ENCODE measurements at places on chromosomes 16 and 17. TPM values are rescaled to one million over a fixed set of nuclear protein-coding genes. Genes with fewer than 3 reads are reported as not detected.

CPPED1 gene
- total RNA-seq: 10.4 TPM

MXRA7 gene
- 230 TPM for total RNA-seq

HID1 gene
- total RNA-seq: 5.7 TPM

ANKRD40CL gene
- not detected for total RNA-seq

HS3ST4 gene
- not detected for total RNA-seq

- DNase-seq: no peak
- H3K4me3 ChIP-seq: no peak overlapping the region
- peaks cover 40% of the 10 kb centered on the region for H3K36me3 ChIP-seq
- H3K27me3 ChIP-seq: no peaks in the 10 kb centered on the region
- peaks cover 12% of the 10 kb centered on the region for H3K4me1 ChIP-seq
- no peak overlapping the region for H3K27ac ChIP-seq
These were observed 11.5 kb downstream of the KLHL36 start for GRCh38 chr16:84659656-84660300.

DNA sequence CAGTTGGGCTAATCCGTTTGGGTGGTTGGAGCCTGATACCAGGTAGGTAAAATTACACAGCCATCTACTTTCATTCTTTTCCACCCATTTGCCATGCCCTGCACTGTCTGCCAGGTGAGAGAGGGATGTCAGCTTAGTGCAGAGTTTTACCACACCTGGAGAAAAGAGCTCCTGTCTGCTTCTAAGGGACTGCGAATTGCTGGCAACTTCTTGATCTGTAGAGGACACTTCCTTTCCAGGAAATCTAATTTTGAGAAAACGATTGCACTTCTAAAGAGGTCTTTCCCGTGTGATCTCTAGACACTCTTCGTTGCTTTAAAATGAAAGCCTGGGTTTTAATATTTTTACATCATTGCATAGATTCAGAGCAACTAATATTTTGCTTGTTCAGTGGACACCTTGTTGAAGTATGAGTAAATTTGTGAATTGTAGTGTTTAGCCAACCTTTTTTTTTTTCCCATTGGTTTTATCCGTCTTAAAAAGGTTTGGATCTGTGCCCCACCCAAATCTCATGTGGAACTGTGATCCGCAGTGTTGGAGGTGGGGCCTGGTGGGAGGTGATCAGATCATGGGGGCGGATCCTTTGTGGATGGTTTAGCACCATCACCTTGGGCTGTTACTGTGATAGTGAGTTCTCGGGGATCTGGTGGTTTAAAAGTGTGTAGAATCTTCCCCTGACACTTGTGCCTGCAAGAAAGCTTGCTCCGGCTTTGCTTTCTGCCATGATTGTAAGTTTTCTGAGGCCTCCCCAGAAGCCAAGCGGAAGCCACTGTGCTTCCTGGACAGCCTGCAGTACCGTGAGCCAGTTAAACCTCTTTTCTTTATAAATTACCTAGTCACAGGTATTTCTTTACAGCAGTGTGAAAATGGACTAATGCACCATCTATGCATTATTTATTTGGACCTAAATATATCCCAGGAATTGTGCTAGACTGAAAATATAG is 104.6 kb downstream of the PRKCA start:
- DNase-seq: no peak
- H3K36me3 ChIP-seq: no peaks in the 10 kb centered on the region
- no peak overlapping the region for H3K4me3 ChIP-seq
- no peaks in the 10 kb centered on the region for H3K27me3 ChIP-seq

GRCh38 chr17:74099442-74100340 is 103.8 kb upstream of the RPL38 start:
- H3K4me3 ChIP-seq: no peak overlapping the region
- H3K36me3 ChIP-seq: no peaks in the 10 kb centered on the region
- DNase-seq: no peak
- H3K27me3 ChIP-seq: no peaks in the 10 kb centered on the region
- no peaks in the 10 kb centered on the region for H3K4me1 ChIP-seq

DNA sequence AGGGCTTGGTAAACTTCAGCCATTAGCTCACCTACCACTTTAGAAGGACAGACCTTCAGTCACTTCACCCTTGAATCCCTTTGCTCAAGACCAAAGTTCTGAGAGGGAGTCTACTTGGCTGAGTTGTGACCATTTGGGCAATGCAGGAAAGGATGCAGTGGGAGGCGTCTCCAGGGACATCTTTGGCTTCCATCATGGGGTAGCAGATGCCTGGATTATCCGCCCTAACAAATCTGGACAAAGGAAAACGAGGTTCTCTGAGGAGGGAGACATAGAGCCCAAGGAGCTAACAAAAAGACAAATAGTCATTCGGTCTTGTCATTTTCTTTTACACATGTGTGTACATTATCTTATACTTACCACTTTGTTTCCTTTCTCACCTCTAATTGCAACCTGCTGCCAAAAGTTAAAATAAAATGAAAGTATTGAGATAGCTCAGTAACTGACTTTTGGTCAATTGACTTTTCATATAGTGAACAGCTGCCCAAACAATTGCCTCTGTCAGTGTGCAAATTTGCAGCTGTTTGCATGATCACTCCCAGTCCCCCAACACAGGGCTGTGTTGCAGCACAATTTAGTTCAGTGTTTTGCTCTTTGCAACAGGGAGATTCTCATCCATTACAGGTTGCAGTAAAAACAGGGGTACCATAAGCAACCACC is 108.9 kb upstream of the EEF2KMT start:
- H3K4me1 ChIP-seq: no peaks in the 10 kb centered on the region
- H3K36me3 ChIP-seq: no peaks in the 10 kb centered on the region
- no peak overlapping the region for H3K4me3 ChIP-seq
- no peaks in the 10 kb centered on the region for H3K27me3 ChIP-seq
- no peak for DNase-seq

GRCh38 chr17:61015966-61016365 is 338.3 kb downstream of the BCAS3 start:
- H3K27me3 ChIP-seq: no peaks in the 10 kb centered on the region
- H3K4me3 ChIP-seq: no peak overlapping the region
- no peaks in the 10 kb centered on the region for H3K36me3 ChIP-seq
- H3K27ac ChIP-seq: no peak overlapping the region
- H3K4me1 ChIP-seq: no peaks in the 10 kb centered on the region

DNA sequence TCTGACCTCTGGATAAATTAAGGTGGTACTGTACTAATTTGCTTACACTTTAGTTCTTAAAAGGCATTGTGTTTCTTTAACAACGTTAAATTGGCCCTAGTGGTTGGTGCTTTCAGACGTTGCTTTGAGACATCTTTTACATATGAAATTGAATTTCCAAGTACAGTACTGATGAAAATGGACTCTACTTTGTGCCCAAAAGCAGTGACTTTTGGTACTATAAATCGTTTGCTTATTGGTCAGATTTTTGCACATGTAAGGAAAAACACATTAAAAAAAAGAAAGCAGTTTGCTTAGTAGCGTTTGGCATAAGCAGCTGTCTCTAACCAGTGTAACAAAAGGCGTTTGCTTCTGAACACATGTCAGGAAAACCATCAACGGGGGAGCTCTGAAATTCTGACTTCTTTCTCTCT is 139.6 kb downstream of the CDK5R1 start:
- no peaks in the 10 kb centered on the region for H3K36me3 ChIP-seq
- H3K4me1 ChIP-seq: no peaks in the 10 kb centered on the region
- H3K27ac ChIP-seq: no peak overlapping the region
- DNase-seq: no peak
- H3K27me3 ChIP-seq: no peaks in the 10 kb centered on the region

- H3K36me3 ChIP-seq: no peaks in the 10 kb centered on the region
- peak overlapping the region; percentile 85 for H3K27ac ChIP-seq
- no peaks in the 10 kb centered on the region for H3K27me3 ChIP-seq
- H3K4me3 ChIP-seq: no peak overlapping the region
- no peaks in the 10 kb centered on the region for H3K4me1 ChIP-seq
These were observed 5.4 kb upstream of the CNGB1 start for GRCh38 chr16:57976331-57976796.

Measured in tibial nerve (tissue), 4 donors.